ENCODE measurements at places on chromosomes 3 and 15.
A peak's percentile ranks its signal among the peaks of the same experiment; 100 is the strongest.

GRCh38 chr15:72492733-72493132 lies 18.6 kb downstream of the ARIH1 start:
- DNase-seq = no peak

GRCh38 chr3:179451265-179452175 lies at the start of gene GNB4:
Gene GNB4, minus strand, starts transcription at chr3:179451470. Its CDS starts 25,270 bp downstream, at chr3:179426200.
- peak; percentile 5 for DNase-seq

- no peak for DNase-seq
Observed at GRCh38 chr3:41893977-41894376, 67.9 kb downstream of the ULK4 start.

GRCh38 chr3:10551821-10552630 lies 46.6 kb upstream of the ATP2B2 start:
- peak; percentile 87 for DNase-seq

- DNase-seq = no peak
Observed at GRCh38 chr3:193665370-193665989, 72.5 kb downstream of the OPA1 start.

- no peak for DNase-seq
Observed at GRCh38 chr15:101398247-101398646, 91.3 kb downstream of the PCSK6 start.

DNA sequence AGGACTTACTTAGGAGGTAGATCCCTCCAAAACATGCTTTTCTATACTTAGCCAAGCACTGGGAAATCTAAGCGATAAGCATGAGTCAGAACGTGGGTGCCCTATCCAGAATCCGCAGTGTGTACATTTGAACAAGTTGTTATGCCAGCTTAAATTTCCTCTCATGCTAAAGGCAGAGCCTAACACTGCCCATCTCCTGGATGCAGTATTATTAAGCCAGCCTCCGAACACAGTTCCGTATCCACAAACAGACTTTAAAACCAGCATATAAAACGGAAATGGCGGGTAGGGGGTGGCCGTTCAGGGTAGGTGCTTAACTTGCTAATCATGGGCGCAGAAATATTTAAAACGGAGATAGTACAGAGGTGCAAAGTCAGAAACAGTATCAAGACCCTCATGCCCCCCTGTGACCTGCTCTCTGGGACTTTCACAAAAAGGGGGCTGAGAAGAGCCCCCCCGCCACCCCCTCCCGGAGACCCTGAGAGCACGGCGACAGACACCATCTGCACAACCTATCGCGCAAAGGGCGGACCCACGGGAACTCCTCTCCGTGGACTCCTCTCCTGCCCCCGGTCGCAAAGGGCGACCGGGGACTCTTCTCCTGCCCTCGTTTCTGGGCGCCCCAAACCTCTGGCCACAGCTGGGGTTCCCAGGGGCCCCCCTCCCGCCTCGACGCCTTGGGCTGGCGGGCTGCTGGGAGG lies 889 bp upstream of the LRRIQ4 start:
- DNase-seq = no peak

- DNase-seq = no peak
Observed at GRCh38 chr15:37140531-37141058, 40.2 kb upstream of the MEIS2 start.

DNA sequence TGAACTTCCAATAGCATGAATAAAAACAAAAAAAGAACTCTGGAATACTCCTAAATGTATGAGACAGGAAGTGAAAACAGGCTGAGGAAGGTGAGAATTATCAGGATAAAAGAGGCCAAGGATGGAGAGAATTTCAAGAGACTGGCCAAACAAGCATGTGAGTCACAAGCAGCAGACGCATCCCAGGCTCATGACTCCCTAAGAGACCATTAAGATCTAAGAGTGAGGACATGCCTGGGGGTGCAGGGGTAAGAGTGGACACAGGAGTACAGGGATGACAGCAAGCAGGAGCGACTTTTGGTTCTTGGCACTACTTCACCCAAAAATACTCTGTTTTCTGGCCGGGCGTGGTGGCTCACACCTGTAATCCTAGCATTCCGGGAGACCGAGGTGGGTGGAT lies 7.1 kb downstream of the SCAMP2 start:
- DNase-seq = no peak

DNA sequence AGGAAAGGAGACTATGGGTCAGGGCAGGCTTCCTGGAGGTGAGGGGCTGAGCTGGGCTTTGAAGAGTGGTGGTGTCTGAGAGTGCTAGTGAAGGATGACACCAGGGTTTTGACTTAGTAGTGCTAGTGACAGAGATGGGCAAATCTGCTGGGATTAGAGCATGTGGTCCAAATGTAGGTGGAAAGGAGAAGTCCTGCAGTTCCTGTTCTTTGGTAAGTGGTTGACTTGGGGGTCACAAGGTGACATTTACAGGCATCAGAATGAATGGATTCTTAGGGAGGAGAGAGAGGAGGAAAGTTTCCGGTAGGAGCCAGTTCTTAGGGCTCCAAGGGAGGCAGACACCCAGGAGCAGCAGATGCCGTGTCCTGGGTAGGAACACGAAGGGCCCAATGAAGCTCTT lies 796 bp upstream of the DOCK3 start:
- DNase-seq = no peak
